Gastrocnemius medialis (tissue), 4 donors: ENCODE measurements at places on chromosomes 2 and 18.

- DNase-seq: no peak
These were observed 46.0 kb downstream of the TMEFF2 start for GRCh38 chr2:192148620-192149321.

DNA sequence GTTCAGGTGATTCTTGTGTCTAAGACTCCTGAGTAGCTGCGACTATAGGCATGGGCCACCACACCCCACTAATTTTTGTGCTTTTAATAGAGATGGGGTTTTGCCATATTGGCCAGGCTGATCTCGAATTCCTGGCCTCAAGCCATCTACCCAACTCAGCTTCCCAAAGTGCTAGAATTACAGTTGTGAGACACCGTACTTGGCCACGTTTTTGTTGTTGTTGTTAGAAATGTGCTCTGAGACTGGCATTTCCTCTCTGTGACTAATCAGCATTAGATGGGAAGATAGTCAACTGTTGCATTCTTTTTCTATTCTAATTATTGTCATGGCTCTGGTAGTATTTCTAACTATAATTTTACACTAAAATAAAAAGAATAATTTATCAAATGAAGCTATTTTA is 191.7 kb downstream of the CAMKMT start:
- DNase-seq: no peak

GRCh38 chr2:69914950-69915945 is at the start of gene MXD1:
Gene MXD1, plus strand, starts transcription at chr2:69915109. Its CDS starts 222 bp downstream, at chr2:69915331.
- DNase-seq: peak; percentile 15

DNA sequence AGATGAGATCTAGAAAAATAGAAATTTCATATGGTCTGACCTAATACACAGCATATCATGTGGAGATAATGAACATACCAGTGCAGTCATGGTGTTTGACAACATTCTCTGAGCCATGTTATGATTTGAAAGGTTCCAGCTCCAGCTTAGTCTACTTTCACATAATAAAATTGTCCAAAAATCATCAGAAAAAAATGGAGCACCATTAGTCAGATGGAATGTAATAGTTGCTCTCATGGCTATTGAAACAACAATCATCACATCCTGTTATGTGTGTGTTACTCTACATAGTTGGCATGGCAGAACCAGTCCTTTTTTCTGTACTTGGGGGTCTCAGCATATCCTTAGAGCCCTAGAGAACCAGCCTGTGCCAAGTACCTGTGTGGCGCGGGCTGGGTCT is 678.9 kb upstream of the FANCL start:
- no peak for DNase-seq

DNA sequence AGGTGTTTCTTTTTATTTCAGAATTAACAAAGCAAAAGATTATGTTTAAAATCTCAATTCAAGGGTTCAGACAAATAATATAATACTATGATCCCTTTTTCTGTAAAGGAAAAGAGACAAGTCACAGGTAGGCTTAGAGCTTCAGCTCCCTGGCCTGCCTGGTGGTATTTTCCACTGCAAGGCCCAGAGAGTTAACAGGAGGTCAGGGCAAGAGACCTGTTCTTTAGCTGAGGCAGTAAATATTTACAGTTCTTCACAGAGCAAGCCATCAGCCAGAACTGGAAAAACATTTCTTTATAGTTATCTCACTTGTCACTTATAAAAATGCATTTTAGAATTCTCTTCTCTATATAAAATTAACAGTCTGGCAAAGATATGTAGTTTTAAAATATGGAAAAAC is 70.1 kb downstream of the EPG5 start:
- no peak for DNase-seq

DNA sequence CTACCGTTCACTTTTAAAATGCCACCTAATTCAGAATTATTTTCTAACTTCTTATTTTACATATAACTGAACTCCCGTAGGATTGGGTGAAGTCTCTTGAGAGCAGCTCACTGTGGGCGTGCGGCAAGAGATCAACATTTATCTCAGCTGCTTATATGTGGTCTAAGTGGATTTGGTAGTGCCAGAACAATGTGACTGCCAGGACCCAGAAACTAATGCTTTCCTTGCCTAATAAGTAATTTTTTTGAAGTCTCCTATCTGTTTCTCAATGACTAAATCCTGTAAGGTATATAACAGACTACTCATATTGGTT is 11.2 kb upstream of the NFE2L2 start:
- no peak for DNase-seq

GRCh38 chr18:8501044-8501443 is 108.2 kb upstream of the RAB12 start:
- no peak for DNase-seq

- no peak for DNase-seq
These were observed 194.9 kb downstream of the AGAP1 start for GRCh38 chr2:235688511-235689426.

DNA sequence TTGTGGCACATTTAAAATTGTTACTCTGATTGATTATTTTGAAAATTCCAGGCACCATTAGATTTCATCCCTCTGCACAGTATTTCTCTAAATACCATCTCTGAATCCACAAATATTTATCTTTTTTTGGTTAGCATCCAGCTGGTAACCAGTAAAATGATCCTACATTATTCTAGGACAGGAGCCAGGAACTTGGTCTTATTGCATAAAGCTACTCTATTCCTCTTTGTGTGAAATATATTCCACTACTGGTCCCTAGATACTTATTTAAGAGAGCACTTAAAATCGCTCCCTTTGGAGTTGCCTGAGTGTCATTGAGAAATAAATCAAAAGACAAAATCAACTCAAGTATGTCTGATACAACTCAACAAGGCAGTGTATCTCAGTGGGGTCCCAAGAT is 7.4 kb upstream of the MBOAT2 start:
- DNase-seq: no peak

- peak; percentile 96 for DNase-seq
These were observed at the start of gene BIN1 for GRCh38 chr2:127106991-127107621. Gene BIN1, minus strand, starts transcription at chr2:127107154. Its CDS starts 211 bp downstream, at chr2:127106943.

- DNase-seq: no peak
These were observed 1.2 kb downstream of the SLC35F5 start for GRCh38 chr2:113755035-113755834.

DNA sequence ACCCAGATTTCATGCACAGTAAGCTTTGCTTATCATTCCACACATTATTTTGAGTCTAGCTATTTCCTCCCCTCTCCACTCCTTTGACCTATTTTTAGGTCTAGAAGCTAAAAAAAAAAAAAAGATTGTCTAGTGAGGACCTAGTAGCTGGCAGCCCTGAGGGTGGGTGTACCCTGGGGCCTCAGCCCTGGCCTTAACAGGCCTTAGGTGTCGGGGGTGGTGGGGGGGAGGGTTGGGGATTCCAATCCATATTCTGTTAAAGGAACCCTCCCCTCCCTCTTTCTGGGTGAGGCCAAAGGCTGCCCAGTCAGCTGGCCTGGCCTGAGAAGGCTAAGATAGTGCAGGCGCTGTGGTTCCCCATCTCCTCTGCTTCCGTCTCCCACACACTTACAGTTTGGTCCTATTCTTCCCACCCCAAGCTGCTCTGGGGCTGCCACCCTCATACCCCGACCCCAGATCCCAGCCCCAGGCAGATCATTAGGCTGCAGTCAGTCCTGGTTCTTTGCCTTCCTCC is 65.5 kb upstream of the HK2 start:
- no peak for DNase-seq
